Caco-2 (cell line): ENCODE measurements at places on chromosomes 13 and 19.

GRCh38 chr13:50156561-50157127, 141.4 kb downstream of the KCNRG start:
- H3K4me1 ChIP-seq = peaks cover 8% of the 10 kb centered on the region; the same call in 1 of the 2 replicates
- H3K36me3 ChIP-seq = no peaks in the 10 kb centered on the region
- no peak overlapping the region for H3K4me3 ChIP-seq
- H3K27ac ChIP-seq = no peak overlapping the region
- H3K27me3 ChIP-seq = no peaks in the 10 kb centered on the region
- no peak for DNase-seq

- no peak overlapping the region for H3K4me3 ChIP-seq
- no peaks in the 10 kb centered on the region for H3K27me3 ChIP-seq
- H3K27ac ChIP-seq = no peak overlapping the region
- H3K36me3 ChIP-seq = no peaks in the 10 kb centered on the region
- no peak for DNase-seq
Observed at GRCh38 chr13:39107561-39107960, 69.3 kb downstream of the NHLRC3 start.

GRCh38 chr19:11237321-11237720, 2.1 kb upstream of the ANGPTL8 start:
- peaks cover 4% of the 10 kb centered on the region; the same call in 1 of the 2 replicates for H3K36me3 ChIP-seq
- DNase-seq = no peak
- no peak overlapping the region for H3K27ac ChIP-seq
- no peaks in the 10 kb centered on the region for H3K27me3 ChIP-seq
- H3K4me3 ChIP-seq = no peak overlapping the region
- no peaks in the 10 kb centered on the region for H3K4me1 ChIP-seq

GRCh38 chr13:91196958-91197357, 150.5 kb upstream of the MIR17HG start:
- DNase-seq = no peak
- no peaks in the 10 kb centered on the region for H3K36me3 ChIP-seq
- peaks cover 2% of the 10 kb centered on the region; the same call in 1 of the 2 replicates for H3K27me3 ChIP-seq

- H3K27ac ChIP-seq = no peak overlapping the region
- no peaks in the 10 kb centered on the region for H3K36me3 ChIP-seq
- DNase-seq = no peak
- H3K4me3 ChIP-seq = no peak overlapping the region
- no peaks in the 10 kb centered on the region for H3K4me1 ChIP-seq
Observed at GRCh38 chr13:76683168-76683567, 203.0 kb downstream of the KCTD12 start.

- H3K27me3 ChIP-seq = no peaks in the 10 kb centered on the region
- H3K36me3 ChIP-seq = no peaks in the 10 kb centered on the region
- H3K4me1 ChIP-seq = peaks cover 49% of the 10 kb centered on the region
Observed at GRCh38 chr13:44399074-44399473, 25.4 kb downstream of the SERP2 start.
